ENCODE measurements at places on chromosomes 11 and 22.
A peak's percentile ranks its signal among the peaks of the same experiment; 100 is the strongest.

DNA sequence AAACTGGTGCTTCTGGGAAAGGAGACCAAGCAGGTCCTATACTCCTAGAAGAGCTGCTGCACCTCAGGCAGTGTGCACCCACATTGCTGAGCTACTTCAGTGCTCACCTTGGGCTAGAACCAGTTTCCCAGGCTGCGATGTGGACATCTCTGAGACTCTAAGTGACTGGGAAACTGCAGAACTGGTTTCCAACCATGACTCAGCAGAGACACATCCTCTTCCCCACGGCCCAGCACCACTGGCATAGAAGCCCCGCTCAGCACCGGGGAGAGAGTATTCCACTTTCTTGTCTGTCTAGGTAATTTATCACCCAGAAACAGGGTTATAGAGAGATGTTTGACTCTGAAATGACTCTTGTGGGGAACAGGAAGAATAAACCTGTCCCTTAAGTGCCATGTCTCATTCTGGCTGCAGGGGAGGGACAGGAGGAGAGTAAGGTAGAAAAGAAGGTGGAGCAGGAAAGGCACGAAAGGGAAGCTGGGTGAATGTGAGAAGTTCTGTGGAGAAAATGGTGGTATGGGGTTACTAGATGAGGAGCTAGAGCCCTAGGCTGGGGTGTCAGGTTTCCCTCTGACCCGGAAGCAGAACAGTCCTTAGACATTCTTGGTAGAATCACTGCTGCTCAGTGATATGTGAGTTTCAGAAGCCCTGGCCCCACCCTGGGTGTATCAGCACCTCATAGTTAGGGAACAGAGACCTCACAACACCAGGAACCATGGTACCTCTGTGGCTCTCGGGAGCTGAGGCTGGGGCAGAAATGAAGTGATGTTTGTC lies 340.4 kb upstream of the NCAM1 start:
- no peak for ATAC-seq

GRCh38 chr11:57057561-57057960 lies 68.8 kb downstream of the OR5AK2 start:
- no peak for ATAC-seq

DNA sequence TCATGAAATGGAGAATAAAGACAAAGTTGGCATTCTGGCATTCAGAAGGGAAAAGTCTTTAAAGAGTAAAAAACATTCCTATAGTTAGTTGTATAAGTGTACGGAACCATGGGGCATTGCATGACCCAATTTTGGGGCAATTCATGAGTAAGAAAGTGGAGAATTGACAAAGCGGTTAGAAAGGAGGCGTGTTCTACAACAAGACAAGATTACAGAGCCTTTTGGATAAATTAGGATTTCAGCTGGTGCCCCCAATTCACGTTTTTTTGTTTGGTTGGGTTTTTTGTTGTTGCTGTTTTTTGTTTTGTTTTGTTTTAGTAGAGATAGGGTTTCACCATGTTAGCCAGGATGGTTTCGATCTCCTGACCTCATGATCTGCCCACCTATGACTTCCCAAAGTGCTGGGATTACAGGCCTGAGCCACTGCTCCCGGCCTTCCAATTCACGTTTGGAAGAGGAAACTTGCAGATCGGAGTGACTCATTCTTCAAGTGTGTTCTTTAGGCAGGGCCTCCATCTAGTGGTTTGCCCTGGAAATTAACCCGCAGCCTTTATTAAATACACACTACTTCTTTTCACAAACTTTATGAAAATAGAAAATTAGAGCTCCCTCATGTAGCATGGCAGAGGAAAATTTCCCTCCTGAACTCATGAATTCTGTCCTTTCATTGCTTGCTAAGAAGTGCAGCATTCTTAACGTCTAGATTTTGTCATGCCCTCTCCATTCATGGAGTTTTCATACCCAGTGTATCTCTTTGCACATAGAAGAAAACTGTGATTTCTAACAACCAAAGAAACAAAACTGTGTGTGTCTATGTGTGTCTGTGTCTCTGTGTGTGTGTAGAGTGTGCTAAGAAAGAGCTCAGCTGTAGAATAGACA lies 118.1 kb downstream of the BBOX1 start:
- no peak for ATAC-seq

DNA sequence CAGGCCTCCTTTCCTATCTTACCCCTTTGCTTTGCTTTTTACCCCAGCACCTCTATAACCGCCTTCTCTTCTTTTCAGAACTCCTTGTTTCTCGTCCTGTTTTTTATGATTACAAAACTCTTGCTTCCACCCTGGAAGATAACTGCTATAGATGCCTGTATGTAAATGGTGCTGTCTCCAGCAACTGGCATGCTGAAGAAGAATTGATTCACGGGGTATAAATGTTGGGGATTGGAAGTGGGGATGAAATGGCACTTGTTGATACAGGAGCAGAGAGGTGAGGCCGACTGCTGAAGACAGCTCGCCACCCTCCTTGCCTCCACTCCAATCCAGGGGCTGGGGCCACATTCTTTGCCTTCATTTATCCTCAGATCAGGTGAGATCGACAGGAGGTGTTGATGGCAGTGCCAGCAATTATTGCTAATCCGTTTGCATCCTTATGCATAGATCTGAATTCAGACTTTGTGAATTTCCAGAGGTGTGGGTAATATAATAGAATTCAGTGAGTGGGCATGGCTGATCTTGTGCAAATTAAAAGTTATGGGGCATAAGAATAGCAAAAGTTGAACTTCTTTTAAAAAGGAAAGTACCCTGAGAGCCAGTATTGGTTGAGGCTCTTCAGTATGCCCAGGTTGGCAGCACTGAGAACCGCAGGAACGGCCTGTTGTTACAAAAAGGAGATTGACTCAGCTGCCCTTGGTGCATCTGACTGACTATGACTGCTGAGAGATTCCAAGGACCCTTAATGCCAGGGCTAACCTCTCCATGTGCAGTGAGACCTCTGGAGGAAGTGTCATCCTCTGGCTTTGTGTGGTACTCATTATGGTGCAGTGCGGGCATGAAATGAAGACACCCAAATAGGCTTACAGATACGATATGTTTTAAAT lies 5.3 kb downstream of the NEAT1 start:
- peak; percentile 3 for ATAC-seq

GRCh38 chr11:64852804-64853509 lies 8.5 kb upstream of the CDC42BPG start:
- no peak for ATAC-seq

DNA sequence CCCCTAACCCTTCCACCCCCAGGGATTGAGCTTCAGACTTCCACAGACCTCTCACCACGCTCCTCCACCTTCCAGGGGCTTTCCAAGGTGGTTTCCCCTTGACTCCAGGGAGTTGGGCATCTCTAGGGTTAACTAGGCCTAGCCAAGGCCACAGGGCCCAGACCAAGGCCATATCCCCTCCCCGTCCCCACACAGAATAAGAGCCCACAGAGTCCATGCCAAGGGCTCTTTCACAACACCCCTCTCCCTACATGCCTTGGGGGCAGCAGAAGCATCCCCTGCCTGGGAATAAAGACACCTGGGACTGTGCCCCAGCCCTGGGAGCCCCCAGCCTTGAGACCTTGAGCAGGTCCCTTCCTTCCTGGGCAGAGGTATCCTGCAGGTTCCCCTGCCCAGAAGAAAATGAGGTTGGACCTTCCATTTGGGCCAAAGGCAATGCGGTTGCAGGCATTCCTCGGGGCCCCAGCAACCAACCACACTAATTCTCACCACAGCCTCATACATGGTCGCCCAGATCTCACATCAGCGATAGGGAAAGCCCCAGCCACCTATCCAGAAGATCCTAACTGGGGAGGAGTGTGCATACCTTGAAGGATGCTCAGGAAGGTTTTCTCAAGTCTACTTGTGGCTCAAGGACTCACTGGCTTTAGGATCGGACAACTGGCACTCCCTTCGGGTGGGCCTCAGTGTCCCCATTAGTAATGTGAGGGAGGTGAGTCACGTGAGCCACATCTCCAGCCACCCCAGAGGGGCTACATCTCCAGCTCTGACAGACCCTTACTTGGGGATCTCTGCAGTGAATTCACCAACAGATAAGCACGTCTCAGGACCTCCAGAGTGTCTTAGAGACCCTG lies 1.7 kb downstream of the GDPD5 start:
- ATAC-seq: no peak

DNA sequence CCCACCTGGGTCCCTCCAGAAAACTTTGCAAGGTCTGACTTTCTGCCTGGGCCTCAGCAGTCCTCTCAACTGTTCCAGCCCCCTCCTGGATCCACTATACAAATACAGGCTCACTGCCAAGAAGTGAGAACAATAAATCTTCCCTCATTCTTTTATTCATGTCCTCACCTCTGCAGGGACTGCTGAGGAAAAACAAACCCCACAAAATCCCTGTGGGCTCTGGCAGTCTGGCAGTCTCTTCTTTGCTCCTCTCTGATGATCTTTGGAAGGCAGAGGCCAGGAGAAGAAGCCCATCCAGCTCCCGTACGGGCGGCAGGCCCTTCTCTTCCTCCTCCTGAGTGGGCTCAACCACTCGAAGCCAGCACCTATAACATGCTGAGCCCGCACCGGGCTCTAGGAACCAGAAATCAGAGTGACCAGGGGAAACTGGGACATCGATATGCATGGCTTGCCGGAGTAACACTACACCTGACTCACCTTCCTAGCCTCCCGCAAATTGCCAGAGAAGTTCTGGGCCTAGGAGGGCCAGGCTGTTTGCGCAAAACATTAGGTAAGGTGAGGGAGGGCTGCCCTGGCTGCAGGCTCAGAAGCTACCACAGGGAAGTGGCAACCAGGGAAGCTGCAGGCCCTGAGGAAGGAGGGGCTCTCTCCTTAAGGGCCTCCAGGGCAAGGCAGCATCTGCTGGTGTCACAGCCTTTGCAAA lies 24.2 kb downstream of the TMPRSS5 start:
- ATAC-seq: no peak

DNA sequence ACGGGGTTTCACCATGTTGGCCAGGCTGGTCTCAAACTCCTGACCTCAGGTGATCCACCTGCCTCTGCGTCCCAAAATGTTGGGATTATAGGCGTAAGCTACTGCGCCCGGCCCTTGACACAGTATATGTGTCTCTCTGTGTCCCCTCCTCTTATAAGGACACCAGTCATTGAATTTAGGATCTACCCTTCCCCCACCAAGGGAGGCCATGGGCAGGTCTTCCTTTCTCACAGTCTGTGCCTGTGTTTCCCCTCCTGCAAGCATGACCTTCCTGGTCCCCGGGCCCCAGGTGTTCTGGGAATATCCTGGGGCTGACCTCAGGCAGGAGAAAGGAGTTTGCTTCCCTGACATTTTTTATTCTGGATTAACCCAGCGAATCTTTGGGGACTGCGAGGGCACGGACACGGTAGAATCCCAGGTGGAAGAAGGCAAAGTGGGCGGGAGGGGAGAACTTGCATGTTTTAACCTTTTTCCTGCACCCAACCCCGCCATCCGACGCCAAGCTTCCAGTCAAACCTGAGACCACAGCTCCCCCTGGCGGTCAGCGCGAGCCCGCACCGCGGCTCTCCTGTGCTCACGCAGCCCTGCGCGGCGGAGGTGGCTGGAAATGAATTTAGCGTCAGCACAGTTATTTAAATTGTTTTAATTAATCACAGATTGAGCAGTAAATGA lies 42.1 kb upstream of the ISX start:
- no peak for ATAC-seq

DNA sequence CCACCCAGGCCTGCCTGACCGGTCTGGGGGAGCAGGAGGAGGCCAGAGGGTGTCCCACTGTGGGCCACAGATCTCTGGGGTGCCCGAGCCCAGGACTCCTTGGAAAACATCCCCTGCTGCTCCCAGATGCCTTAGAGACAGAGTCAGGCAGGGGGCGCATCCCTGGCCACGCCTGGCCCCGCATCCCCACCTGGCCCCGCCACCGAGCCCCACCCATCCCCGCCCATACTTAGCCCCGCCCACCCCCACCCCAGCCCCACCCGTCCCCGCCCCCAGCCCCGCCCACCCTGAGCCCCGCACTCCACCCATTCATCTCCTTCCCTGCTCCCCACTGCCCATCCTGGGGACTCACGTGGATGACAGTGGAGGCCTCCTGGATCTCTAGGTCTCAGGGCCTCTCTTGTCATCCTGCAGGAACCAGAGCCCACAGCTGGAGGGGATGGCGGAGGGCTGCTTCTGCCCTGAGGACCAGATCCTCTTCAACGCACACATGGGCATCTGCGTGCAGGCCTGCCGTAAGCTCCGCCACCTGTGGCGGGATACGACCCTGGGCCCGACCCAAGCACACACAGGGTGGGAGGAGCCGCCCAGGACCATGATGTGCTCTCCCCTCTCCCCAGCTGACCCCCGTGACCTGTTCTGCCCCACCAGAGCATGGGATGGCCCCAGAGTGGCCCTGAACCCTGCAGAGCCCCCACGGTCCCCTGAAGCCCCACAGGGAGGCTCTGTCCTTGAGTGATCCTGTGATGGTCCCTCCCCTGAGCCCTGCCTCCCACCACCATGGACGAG lies 33.6 kb downstream of the MUC5B start:
- no peak for ATAC-seq

GRCh38 chr11:131518305-131518838 lies 148.0 kb downstream of the NTM start:
- ATAC-seq: no peak

GRCh38 chr11:112172362-112172994 lies 2.8 kb upstream of the BCO2 start:
- ATAC-seq: peak; percentile 87

GRCh38 chr11:2185324-2186085 lies 13.9 kb upstream of the TH start:
- no peak for ATAC-seq

GRCh38 chr11:128415539-128415938 lies 171.8 kb downstream of the ETS1 start:
- peak; percentile 49 for ATAC-seq

- peak; percentile 88 for ATAC-seq
These were observed 5.4 kb downstream of the PDE2A start for GRCh38 chr11:72668629-72669347.

Measured in activated CD4-positive, CD25-positive, alpha-beta regulatory T cell treated with anti-CD3 and anti-CD28 coated beads, Interleukin-2, amount 50 U/mL, for 24 hours (primary cell).